Activated CD4-positive, alpha-beta T cell treated with anti-CD3 and anti-CD28 coated beads, Interleukin-2, amount 50 U/mL, for 24 hours (primary cell): ENCODE measurements at places on chromosomes 7 and 10.

GRCh38 chr10:98339799-98340198, 71.8 kb upstream of the LOXL4 start:
- DNase-seq, result no peak

DNA sequence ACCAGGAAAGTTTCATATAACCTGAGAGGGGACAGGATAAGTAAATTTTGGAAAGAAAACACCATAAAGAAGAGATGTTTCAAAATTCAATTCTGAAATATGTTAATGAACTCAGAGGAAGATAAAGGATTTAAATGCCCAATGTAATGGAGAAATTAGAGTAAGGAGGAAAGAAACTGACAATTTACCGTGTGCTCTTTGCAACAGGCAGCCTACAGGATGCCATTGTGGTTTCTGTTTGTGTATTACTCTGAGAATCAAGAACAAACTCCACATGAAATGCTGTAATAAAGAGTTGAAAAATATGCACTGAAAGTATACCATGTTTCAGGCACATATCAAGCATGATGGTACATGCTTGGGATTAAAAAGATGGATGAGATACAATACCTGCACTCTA, 44.8 kb upstream of the GLCCI1 start:
- DNase-seq, result no peak

DNA sequence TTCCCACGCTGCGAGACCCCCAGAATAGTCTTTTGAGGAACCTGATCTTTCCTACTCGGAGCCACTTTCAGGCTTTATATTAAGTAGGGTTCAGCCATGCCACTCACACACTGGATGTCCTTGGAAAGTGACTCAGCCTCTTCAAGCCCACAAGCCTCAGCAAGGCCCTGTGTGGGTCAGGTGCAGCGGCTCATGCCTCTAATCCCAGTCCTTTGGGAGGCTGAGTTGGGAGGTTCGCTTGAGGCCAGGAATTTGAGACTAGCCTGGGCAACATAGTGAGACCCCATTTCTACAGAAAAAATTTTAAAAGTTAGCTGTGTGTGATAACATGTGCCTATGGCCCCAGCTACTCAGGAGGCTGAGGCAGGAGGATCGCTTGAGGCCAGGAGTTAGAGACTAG, 119.7 kb upstream of the TNRC18 start:
- no peak for DNase-seq

DNA sequence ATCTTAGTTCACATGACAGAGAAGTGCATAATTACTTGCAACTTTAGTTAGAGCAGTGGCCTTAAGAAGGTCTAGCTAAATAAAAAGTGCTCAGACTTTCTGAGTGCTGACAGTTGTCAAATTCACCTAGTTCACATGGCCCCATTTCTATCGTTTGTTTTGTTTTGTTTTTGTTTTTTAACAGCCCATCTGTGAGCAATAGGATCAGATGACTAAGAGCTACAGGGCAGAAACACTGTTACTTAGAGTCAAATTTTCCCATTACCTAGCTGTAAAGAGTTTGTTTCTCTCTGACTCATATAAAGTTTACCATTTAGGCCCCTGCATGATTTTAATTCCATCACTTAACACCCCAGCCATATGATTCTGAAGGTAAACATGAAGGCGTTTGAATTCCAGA, 18.8 kb downstream of the CAV1 start:
- DNase-seq, result no peak

- no peak for DNase-seq
Measured at GRCh38 chr7:100818825-100819224, 8.5 kb downstream of the EPHB4 start.

- DNase-seq, result no peak
Measured at GRCh38 chr7:158655931-158656441, 48.6 kb downstream of the NCAPG2 start.

DNA sequence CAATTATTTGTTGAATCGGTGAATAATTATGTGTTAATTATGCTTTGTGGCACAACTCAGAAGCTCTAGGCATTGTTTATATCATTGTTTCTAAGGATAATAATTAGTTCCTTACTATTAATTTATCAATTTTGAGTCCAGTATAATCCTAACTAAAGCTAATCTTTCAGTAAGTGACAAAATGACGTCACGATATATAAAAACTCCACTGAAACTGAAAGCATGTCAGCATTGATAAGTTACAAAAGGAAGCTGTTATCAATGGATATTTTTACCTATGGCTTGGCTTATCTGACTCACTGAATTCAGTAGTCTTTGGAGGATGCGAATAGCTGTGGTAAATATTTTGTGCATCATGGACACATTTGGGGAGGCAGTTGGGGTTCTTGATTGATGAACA, 793.1 kb downstream of the NXPH1 start:
- DNase-seq, result no peak

DNA sequence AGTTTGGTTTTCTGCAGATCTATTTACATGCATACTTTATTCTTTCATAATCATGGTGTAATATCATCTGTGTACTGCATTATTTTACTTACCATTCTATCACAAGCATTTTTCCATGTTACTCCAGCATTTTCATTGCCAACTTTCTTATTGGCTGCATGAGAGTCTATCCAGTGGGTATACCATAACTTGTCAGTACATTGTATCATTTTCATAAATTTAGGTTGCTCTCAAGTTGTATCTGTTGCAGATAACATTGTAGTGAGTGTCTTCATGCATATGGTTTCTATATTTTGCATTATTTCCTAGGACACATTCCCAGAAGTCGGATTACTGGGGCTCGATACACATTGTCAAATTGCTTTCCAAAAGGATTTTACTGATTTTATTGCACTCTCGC, 87.2 kb upstream of the INSYN2A start:
- DNase-seq, result no peak

DNA sequence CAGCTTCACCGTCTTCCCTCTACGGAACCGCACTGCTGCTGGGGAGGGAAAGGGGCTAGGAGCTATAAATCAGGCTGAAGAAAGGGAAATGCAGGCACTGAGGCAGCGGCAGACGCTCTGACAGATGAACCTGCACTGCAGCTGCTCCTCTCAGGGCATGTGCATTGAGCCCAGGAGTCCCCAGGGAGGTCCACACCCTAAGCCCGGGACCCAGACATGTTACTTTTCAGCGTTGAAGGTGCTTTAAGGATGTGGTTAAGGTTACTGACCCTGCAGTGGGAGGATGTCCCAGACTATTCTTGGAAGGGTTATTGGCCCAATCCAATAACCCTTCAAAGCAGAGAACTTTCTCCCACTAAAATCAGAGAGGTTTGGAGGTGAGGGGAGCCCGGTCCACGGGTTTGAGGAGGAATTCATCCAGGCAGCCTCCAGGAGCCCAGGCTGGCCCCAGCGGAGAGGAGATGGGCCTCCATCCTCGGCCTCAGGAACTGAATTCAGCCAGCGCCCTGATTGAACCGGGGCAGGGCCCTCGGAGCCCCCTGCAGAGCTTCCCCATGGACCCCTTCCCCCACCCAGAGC, 75.4 kb downstream of the ADARB2 start:
- DNase-seq, result no peak

GRCh38 chr7:152571068-152571467, 104.9 kb downstream of the XRCC2 start:
- no peak for DNase-seq

GRCh38 chr10:77027141-77027540, 610.5 kb downstream of the KCNMA1 start:
- DNase-seq, result no peak

DNA sequence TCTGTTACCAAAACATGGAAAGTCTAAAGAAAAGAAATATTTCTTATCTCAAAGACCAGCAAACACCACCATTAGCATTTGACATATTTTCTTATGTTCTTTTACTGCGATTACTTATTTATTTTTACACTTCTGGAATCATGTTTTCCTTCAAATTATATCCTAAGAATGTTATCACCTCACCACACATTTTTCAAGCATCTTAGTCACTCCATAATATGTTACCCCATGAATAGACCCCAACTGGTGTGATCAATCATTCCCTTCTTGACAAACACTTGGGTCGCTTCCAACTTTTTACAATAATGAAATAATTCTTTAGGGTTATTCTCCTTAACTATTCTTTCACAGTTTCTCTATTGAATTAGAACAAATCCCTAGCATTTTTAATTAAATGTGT, 67.4 kb downstream of the AMPH start:
- no peak for DNase-seq

DNA sequence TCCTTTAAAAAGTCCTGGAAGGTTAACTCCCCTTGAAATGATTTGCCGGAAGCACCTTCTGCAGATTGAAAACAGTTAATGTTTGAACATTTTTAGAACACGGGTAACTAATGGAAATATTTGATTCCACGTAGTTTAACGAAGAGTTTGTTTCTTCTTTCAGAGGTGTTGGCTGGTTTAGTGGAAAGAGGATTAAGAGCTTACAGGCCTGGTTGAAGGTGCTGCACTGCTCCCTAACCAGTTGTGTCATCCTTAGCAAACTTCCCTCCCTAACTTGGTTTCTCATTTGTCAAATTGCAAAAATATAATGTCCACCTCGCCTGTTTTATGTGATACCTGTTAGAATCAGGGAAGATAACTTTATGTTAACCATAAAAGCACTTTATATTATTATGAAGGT, 243.0 kb upstream of the FZD8 start:
- no peak for DNase-seq

DNA sequence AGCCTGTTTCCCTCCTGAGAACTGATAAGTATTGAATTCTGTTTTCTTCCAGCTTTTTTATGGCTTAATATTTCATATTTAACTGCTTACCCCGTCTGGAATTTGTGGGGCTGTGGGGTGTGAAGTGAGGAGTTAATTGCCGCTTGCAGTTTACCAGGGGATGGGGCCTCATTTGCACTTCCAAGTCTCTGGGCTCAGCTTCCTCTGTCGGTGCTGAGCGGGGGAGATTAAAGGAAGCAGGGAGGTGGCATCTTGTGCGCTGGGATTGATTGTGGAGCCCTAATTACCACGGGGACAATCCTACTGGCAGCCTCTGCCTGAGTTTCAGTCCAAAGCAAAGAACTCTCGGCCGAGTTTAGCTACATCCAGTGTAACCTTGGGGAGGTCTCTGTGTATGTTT, 33.4 kb downstream of the ELFN1 start:
- no peak for DNase-seq

DNA sequence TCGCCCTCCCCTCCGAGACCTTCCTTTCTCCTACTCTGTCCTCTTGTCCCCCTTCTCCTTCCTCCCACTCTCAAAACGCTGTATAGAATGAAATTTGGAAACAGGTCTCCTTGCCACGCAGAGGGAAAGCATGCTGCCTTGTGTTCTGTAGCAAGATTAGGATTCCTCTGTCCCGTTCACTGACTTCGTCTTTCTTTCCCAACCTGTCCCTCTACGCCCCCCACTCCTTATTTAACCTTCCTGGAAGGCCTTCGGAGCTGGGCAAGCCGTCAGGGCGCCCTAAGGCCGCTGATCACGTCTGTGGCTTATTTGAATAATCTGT, 1.3 kb downstream of the HOXA9 start:
- DNase-seq, result no peak

DNA sequence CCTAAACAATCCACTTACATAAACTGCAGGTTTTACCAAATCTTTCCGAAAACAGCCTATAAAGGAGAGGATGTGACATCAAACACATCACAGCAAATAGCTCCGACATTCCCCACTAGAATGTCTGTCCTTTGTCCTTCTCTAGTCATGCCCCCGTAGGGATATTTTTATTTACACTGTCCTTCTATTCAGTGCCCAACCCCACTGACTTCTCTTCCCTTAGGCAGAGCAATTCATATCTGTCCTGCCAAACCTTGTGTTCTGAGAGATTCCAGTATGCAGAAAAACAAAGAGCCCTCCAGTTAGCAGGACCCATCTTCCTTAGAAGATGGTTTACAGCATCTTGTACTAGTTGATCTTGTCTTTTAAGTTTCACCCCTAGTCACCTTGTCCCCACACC, 5.4 kb upstream of the GLI3 start:
- no peak for DNase-seq
